Stimulated activated CD4-positive, alpha-beta T cell treated with anti-CD3 and anti-CD28 coated beads, Interleukin-2, amount 100 ng/mL, for 48 hours (primary cell): ENCODE measurements at places on chromosomes 16 and 17.

GRCh38 chr17:82972836-82973372, 106.5 kb upstream of the METRNL start:
- DNase-seq, result no peak

- no peak for DNase-seq
Measured at GRCh38 chr16:72530434-72530833, 358.5 kb upstream of the PMFBP1 start.

- no peak for DNase-seq
Measured at GRCh38 chr16:87982581-87983041, 31.4 kb downstream of the BANP start.

GRCh38 chr17:59753522-59754467, 46.3 kb downstream of the VMP1 start:
- DNase-seq, result no peak

- DNase-seq, result peak; percentile 45
Measured at GRCh38 chr17:78168903-78169793, 767 bp downstream of the SYNGR2 start.

DNA sequence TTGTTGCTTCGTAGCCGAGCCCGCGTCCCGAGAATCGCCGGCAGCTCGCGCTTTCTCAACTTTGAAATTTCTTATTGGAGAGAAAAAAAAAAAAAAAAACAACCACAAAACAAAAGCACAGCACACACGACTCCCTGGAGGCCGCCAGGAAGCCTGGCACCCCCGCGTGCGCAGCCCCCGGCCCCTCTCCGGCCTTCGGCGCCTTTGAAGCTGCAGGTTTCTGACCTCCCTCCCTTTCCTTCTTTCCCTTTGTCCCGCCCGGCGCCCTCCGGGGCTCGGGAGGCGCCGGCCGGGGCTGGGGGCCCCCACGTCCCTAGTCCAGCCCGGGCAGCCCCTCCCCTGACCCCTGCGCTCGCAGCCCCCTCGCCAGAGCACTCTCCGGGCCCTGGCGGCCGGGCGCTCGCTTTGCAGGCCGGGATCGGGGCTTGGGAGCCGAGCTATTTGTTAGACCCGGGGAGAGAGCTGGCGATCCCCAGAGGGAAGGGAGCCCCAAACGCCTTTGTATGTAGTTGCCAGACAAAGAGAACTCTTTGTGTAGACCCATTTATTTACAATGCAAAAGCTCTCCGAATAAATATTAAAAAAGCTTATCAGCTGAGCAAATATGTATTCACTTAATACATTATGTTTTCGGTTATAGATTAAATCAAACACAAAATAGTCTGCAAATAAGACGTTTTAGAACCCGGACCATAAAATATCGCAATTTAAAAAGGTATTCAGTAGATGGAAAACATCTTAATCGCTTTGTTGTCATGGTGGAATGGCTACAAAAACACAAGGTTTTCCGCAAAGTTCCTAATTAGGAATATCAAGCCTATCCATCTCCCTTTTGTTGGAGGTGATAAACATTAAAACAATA, 2.3 kb downstream of the BAHCC1 start:
- DNase-seq, result no peak

- no peak for DNase-seq
Measured at GRCh38 chr16:10039220-10040096, 142.8 kb downstream of the GRIN2A start.

DNA sequence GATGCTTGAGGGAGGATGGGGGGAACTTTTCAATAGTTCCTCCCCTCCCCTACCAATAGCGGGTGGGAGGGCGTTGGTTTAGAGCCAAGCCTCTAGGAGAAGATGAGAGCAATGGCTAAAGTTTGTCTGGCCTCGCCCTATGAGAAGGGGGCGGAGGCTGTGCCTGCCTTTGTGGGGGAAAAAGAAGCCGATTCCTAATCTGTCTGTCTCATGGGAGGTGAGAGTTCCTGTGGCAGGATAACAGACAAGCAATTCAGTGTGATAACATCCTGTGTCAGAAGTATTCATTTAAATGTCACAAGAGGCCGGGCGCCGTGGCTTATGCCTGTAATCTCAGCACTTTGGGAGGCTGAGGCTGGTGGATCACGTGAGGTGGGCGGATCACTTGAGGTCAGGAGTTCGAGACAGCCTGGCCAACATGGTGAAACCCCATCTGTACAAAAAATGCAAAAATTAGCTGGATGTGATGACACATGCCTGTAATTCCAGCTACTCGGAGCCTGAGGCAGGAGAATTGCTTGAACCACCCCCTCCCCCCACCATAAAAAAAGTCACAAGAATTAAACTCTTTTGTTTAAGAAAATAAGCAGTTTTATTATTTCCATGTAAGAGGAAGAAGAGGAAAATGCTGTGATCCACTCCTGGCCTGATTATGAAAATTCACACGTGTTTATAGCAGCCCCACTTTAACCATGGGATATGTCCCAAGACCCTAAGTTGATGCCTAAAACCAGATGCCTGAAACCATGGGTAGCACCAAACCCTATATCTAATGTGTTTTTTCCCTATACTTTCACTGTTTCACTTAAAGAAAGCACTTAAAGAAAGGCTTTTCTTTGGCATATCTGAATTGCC, 1.7 kb downstream of the SLFN5 start:
- DNase-seq, result peak; percentile 82

GRCh38 chr17:28524476-28525424, 18.6 kb downstream of the FOXN1 start:
- DNase-seq, result no peak

DNA sequence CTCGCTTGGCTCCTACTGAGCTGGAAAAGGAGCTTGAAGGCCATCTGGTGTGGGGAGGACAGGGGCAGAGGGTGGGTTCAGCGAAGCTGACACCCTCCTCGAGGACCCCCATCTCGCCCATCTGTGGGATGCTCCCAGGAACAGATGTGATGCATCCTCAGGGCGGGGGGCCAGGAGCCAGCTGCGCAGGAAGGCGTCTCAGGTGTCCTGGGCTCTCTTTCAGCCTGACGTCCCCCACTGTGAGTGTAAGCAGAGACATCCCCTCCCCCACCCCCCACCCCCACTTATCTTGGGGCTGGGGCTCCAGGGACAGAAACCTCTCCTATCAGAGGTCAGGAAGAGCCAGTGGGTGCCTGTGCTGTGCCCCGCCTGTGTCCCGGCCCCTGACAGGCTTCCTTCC, 16.2 kb downstream of the KIF19 start:
- no peak for DNase-seq

DNA sequence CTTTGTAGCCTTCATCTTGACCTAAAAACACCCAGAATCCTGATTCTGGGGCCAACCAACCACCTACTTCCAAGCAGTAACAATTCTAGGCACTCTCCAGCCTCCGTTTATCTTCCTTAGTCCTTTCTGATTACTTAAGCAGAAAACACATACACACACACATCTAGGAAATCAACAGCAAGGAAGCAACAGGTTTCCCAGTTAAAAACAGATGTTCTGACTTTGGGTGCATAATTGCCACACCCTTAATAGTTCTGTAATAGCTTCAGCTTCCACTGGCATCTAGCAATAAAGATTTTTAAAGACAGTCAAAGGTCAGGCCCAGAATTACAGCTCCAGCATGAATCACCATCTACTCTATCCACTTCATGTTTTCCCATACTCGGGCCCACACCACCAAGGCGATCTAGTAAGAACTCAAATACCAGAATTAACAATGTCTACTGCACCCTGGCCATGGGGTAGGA, 2.6 kb downstream of the ARHGAP17 start:
- no peak for DNase-seq

GRCh38 chr16:85978976-85979375, 80.0 kb downstream of the IRF8 start:
- DNase-seq, result no peak

GRCh38 chr17:76566988-76567431, 18.6 kb downstream of the ST6GALNAC2 start:
- DNase-seq, result no peak

DNA sequence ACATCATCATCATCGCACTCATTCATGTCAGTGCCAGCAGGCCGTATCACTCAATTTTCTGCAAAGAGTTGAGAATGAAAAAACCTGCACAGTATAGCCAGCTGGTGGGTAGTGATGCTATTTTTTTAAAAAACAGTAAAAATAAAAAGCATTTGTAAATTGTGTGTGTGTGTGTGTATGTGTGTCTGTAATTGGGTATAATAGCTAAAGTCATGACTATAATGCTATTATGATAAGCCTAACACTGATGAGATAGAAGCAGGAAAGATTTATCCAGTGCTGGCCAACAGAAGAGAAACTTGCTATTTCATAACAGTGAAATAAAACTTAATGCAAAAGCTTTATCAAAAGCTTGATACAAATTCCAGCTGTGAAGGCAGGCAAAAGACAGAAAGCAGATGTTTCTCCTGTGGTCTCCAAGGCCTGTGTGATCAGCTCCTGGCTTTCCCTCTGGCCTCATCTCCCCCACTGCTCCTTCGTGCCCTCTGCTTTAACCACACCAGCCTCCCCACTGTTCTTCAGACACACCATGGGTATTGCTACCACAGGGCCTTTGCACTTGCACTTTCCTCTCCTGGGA, 206.2 kb upstream of the IRX5 start:
- DNase-seq, result no peak

DNA sequence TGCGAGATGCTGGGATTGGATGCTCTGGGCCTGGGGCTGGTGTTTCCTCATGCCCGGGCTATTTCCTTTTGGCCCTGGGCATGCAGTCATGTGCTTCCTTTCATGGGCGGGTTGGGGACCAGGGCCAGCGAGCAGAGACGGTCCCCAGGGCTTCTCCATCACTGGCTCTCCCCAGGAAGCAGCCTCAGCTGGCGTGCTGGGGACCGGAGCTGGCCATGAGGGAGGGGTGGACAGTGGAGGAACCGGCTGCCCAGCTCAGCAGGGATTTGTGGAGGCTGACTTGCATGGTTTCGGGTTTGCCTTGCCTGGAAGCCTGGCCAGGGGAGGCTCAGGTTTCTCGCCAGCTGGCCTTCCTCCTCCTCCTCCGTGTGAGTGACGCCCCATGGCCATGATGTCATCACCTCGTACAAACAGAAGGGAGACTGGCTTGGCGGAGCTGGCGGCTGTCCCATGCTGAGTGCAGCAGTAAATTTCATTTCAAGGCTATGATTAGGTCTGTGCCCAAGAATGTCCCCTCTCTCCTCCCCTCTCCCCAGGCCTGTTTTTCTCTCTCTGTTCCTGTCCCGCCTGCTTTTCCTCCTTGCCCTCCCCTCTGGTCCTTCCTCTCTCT, 8.9 kb upstream of the TIMP2 start:
- DNase-seq, result no peak

DNA sequence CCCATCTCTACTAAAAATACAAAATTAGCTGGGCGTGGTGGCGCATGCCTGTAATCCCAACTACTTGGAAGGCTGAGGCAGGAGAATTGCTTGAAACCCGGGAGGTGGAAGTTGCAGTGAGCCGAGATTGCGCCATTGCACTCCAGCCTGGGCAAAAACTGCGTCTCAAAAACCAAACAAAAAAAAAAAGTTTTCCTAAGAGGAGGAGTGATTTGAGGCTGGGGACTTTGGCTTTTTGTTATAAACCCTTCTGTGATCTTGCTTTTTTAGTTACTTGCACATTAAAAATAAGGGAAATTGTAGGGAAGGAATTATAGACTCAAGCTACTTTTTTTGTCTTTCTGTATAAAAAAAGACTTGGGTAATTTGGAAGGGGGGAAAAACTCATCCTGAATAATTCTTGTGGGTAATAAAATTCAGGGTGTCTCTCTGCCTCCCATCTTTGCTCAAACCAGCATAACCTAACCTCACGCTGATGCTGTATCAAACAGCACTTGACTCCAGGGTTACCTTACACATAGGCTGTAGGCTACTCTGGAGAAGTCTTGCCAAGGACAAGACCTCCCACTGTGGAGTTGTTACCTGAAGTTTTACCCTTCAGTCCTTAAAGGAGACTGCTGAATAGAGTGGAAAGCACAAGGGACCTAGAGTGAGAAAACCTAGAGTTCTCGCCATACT, 1.7 kb upstream of the CDR2 start:
- DNase-seq, result no peak

DNA sequence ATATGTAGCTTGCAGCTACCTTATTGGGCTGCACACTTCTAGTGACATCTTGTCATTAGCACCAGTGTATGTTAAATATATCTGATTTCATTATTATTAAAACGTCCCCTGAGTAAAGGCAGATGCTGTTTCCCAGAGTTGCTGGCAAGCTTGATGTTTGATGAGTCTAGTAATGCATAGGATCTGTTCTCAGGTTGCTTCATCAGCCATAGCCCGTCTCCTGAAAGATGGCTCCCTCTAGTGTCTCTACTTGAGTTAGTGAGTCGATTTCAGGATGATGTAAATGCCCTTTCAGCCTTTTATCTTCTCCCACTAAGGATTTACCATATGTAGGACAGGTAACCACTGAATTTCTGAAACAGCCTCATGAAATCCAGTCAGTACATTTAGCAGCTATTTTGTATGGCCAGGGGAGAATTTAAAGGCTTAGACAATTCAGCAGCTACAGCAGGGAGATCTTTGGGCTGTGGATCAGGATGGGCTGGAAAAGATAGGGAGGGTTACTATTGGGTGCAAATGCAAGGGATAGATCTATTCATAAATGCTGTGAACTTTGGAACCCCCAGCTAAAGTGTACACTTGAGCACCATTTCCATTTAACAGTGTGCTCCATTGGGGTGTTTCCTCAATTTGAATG, 376.3 kb downstream of the CNTNAP4 start:
- no peak for DNase-seq

- peak; percentile 42 for DNase-seq
Measured at GRCh38 chr17:81322271-81323082, 27.4 kb upstream of the SLC38A10 start.

DNA sequence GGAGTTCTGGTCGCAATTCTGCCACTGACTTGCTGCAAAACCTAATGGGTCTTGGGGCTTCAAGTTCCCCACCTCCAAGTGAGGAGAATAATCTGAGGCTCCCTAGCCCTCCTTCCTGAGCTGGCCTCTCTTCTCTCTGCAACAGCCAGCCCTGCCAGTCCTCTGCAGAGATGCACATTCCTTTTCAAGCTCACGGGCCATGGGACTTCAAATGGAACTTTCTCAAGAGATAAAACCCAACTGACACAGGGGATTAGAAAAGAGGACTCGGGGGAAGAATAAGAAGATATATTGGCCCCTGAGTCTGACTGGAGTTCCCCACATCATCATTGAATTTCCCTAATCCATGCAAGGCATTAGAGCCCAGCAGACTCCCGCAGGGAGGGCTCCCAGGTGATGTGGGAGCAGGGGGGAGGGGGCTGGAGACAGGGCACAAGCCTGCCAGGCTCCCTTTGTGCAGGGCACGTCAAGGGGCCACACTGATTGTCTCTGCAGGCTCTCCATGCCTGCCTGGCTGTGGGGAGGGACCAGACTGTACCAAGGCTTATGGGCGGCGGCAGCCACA, 131.0 kb downstream of the CCDC144A start:
- DNase-seq, result no peak
